Fibroblast of skin of left biceps (primary cell): ENCODE measurements at places on chromosomes 1 and 21.

GRCh38 chr1:62304515-62304914 is 14.7 kb downstream of the KANK4 start:
- no peak for DNase-seq

DNA sequence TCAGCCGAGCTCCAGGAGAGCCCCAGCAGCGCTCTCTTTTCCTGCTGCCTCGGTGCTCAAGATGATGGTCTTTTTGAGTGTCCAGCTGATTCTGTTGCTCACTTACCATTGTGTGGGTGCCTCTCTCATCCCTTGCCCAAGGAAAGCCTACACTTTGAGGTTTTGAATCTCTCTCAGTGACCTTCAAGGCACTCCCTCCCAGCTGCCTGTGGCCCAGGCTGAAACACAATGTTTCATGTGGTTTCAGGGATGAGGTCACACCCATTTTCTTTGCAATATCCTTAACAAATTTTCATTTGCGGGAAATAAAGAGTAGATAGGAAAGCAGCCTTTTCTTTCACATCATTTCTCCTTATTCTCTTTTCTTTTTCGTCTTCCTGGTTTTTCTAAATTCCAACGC is 12.6 kb upstream of the MRPS14 start:
- DNase-seq, result no peak

- no peak for DNase-seq
Observed at GRCh38 chr1:51549016-51549619, 30.1 kb upstream of the EPS15 start.

GRCh38 chr1:36159614-36160387 is 3.8 kb downstream of the MAP7D1 start:
- DNase-seq, result no peak

DNA sequence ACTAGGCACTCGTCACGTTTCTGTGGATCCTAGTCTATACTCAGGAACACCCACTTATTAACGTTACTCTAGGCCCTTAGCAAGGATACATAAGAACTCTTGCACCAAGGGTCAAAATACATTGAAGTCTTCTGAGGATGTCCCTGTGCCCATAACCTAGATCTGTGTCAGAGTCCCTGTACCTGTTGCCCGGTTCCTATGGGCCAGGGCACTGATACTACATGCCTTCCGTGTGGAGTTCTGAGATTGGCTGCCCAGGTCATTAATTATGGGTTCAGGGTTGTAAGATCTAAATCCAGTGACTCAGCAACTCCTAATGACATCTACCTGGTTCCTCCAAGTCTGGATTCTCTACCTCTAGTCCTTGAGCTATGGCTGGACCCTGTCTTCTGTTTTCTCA is 69.5 kb downstream of the GPR137B start:
- no peak for DNase-seq

GRCh38 chr1:222970711-222971110 is 155.9 kb downstream of the DISP1 start:
- DNase-seq, result no peak

- DNase-seq, result no peak
Observed at GRCh38 chr1:244161236-244161510, 110.1 kb downstream of the ZBTB18 start.

DNA sequence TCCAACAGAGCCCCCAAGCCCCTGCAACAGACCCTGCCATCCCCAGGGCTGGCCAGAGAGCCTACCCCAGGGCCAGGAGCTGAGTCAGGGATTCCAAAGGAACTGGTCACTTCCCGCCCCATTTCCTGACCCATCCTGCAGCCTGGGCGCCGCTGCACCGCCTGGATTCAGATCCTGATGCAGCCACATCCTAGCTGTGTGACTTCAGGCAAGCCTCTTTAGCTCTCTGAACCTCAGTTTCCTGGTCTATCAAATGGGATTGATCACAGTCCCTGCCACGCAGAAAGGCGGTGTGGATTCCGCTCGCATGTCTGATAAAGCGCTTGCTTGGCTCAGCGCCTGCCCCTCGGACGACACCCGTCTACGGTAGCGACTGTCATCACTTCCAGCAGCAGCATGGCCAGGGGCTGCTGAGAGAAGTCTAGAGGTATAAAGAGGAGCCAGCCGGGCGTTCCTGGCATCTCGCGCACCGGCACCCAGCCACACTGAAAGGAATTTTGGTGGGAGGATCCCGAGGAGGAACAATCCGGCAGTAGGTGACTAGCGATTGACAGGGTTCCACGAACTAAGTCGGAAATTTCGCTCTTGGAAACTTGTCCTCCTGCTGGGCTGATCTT is 10.1 kb downstream of the EPHA2 start:
- peak; percentile 41 for DNase-seq

GRCh38 chr1:202235856-202236837 is 42.5 kb downstream of the LGR6 start:
- peak; percentile 82 for DNase-seq

GRCh38 chr1:187516874-187517273 is 688.1 kb downstream of the PLA2G4A start:
- DNase-seq, result no peak

GRCh38 chr21:41429925-41430491 is 4.0 kb downstream of the MX1 start:
- no peak for DNase-seq

GRCh38 chr1:35807614-35808449 is at the start of gene AGO4:
Gene AGO4, plus strand, starts transcription at chr1:35808016. Its CDS starts 401 bp downstream, at chr1:35808417.
- peak; percentile 12 for DNase-seq

DNA sequence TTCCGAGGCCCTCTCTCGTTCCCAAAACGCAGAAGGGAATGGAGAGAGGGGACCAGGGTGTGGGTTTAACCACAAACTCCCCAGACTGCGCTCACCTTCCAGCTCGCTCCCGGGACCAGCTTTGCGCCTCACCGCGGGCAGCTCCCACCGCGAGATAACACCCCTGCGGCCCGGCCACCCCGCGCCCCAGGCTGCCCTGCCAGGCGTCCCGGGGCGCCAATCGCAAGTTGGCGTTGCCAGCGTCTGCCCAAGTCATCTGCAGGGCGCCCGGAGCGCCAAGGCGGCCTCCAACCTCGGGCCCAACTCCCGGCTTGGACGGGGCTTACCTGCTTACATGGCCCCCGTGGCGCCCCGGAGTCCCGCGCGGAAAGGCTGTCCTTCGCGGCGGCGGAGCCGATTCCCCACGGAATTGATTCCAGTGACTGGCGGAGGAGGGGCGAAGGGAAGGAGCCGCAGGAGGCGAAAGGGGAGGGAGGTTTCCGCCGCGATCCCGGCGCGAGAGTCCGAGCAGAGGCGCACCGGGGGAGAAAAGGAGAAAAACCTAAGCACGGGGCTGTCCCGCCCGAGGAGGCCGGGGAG is 456 bp downstream of the PTPN14 start:
- DNase-seq, result no peak

DNA sequence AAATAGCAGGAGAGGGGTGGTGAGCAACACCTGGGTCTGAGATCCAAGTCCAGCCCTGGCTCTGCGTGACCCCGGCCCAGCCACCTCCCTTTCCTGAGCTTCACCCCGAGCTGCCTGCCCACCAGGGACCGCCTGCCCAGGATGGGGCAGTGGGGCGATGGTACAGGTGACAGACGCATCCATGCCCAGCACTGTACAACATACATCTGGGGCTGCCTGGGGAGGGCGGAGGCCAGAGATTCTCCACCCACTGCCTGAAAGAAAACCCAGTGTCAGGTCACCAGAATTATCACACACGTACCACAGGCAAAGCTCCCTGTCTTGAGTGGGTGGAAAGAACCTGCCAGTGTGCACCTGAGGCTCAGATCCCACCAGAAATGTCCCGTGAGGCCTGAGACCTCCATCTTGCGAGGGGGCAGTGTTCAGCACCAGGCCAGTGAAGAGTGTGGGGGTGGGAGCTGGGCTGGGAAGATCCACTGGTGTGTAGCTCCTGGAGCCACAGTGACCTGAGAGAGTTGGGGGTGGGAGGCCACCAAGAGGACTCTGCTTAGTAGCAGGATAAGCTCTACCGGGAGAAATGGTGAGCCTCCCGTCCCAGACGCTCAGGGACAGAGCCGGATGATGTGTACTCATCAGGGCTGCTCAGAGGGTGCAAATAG is 81.5 kb downstream of the DMRTB1 start:
- no peak for DNase-seq

DNA sequence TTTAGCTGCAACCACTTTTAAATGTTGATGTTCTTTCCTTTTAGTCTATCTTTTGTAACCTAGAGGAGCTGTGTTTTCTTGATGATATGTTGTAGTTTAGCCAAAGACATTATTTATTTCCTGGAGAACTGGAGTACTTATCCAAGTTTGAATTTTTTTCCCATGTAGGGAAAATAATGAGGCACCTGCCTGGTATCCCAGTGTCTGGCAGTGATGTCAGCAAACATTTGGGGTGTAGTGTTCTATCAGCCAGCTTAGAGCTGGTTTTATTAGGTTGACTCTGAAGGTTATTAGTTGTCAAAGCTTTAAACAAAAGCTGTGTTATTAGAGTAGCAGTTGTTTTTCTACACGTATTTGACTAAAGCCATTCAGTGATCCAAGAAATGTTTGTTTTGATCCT is 3.2 kb downstream of the CTPS1 start:
- DNase-seq, result no peak

- DNase-seq, result no peak
Observed at GRCh38 chr1:45922374-45922773, 119.0 kb downstream of the MAST2 start.

GRCh38 chr21:42226626-42227025 is 7.7 kb downstream of the ABCG1 start:
- no peak for DNase-seq

DNA sequence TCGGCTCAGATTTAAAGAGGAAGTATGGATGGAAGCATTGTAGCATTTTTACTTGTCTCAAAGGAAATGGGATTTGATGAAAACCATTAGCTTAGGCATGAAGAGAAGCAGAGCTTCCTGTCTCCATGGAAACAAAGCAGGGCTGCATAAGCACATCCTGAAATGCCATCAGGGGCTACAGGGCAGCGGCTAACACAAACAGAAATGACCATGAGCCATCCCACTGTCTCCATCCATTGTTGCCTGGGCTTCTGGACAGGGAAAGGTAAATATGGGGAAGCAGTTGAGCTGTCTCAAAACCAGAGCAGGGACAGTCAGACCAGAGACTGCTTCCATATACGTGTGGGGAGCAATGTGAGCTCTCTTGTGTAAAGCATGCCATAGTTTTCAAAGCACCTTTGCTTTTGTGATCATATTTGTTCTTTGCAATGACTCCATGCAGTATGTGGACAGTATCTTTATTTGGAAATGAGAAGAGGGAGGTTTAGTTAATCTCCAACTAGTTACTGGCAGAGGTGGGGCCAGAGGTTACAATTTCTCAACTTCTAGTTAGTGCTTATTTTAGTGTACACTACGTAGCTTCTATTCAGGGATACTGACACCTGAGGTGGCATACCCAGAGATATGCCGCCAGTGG is 176.1 kb downstream of the CACNA1E start:
- DNase-seq, result no peak

GRCh38 chr1:29539971-29540370 is 303.6 kb downstream of the PTPRU start:
- DNase-seq, result no peak

GRCh38 chr1:65224681-65225091 is 76.7 kb downstream of the AK4 start:
- no peak for DNase-seq

DNA sequence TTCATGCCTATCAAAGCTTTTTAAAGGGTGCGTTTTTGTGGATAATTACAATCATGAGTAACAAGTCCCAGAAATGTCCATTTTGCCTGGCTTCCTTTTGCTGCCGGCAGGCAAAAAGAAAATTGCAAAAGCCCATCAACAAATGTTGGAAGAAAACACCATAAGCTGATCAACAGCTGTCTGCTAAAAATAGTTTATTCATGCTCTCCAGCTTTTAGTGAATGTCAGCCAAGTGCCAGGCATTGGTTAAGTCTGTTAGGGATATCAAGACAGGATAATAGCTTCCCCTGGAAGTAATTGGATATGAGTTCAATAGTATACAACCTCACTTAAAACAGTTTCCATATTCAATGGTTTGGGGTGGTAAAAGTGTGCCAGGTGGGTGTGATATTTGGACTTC is 13.6 kb upstream of the AGMAT start:
- DNase-seq, result no peak

- no peak for DNase-seq
Observed at GRCh38 chr1:175882192-175882591, 138.8 kb upstream of the TNR start.

GRCh38 chr1:233338102-233338501 is 10.6 kb downstream of the MAP3K21 start:
- DNase-seq, result no peak

GRCh38 chr1:61353797-61354406 is 271.5 kb downstream of the NFIA start:
- DNase-seq, result no peak

DNA sequence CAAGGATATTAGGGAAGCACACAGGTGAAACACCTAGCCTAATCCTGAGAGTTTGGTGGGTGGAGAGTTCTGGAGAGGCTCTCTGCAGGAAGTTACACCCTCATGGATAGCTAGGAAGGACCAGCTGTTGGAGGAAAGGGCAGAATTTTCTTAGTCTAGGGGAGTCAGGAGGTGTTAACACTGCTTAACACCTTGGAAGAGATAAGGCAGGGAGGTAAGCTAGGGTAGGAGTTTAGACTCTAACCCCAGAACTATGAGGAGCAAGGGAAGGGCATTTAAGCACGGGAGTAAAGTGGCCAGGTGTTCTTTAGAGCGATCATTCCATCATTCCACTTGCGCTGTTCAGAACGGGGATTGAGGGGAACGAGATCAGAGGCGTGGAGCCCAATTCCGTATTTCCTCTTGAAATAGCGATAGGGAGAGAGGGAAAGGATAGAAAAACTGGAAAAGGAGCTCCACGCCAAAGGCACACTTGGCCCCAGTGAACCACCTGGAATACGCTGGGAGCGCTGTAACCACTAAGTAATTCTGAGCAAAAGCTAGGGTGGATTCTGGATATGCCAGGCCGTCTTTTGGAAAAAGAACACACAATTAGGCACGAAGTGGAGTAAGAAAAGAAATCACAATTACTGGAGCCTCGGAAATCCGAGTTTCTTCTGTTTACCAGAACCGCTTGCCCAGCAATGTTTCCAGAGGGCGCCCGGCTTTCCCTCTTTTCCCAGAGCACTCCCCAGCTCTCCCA is 1.5 kb upstream of the GPR137B start:
- DNase-seq, result no peak

DNA sequence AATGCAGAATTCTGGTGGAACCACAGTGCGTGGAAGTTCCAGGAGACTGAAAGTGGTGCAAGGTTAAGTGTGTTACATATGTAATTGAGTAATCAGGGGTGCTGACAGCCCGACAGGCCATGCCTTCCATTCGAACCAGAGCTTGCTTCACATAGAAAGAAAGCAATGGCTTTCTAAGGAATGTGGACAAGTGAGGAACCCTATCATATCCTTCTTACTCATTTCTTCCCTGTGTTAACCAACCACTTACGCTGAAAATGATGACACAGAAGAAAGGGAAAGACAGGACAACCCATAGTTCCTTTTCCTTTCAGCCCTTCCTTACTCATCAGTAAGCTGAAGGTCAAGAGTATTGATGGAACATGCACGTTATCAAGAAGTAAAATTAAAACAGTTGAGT is 48.1 kb upstream of the KCNA3 start:
- no peak for DNase-seq

DNA sequence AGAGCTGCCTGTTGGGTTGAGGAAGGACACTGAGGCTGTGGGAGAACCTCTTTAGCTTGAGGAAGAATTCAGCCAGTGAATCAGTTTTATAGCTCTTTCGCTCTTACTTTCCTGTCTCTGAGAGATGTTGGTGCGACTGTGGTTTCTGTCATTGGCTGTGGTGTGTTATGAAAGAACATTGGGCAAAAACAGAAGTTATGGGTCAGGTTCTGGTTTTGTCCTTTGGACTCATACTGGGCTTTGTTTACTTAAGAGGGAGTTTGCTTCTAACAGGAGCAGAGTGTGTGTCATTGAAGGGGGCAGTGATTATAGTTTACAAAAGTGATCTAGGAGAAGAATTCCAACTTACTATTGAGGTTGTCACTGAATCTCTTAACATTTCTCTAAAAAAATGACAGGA is 97.0 kb downstream of the TLR5 start:
- DNase-seq, result no peak
